ENCODE measurements at places on chromosomes 5 and 9.

GRCh38 chr5:141743866-141744272, 61.8 kb upstream of the ARAP3 start:
- no peak for DNase-seq

- no peak for DNase-seq
Observed at GRCh38 chr9:126162611-126163381, 163.8 kb upstream of the MVB12B start.

- DNase-seq = no peak
Observed at GRCh38 chr9:3247211-3247610, 278.6 kb downstream of the RFX3 start.

- DNase-seq = no peak
Observed at GRCh38 chr5:43840424-43841125, 237.6 kb downstream of the NNT start.

Measured in DMS 273 treated with DMSO at 0.1 percent for 48 hours (cell line).